Colonic mucosa (tissue), 4 donors: ENCODE measurements at places on chromosomes 7 and 10. TPM values are rescaled to one million over a fixed set of nuclear protein-coding genes. Genes with fewer than 3 reads are reported as not detected.

Gene CARD11
- 1.8 TPM for total RNA-seq

Gene RNF32
- 2.0 TPM for total RNA-seq

DNA sequence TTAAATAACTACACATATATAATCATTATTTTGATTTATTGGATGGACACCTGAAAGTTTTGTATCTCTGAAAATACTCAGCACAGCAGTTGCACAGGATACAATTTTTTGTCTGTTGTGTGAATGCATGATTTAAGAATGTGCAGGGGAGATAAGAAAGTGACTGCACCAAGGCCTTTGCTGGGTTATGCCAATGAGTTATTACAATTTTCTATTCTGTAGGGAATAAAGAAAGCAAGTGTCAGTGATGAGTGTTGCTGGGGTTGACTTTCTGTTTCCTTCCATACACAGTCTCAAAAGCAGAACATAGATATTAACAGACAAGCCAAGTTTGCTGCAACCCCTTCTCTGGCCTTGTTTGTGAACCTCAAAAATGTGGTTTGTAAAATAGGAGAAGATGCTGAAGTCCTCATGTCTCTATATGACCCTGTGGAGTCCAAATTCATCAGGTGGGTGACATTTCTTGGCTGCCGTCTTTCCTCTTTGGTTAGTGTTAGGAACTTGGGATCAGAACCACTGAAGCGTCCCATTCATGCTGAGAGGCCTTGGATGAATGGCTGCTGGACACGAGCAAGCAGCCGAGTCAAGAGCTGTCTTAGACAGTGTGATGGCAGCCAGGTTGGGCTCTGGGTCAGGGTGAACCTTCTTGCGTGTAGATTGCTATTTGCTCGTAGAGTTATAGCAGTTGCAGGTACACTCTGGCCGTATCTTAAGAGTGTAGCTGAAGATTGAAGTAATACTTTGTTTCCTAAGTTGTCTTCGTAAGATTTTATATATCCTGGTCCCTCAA, 92.8 kb downstream of the DOCK1 start:
- H3K27ac ChIP-seq = no peak overlapping the region
- no peaks in the 10 kb centered on the region for H3K27me3 ChIP-seq
- H3K4me3 ChIP-seq = no peak overlapping the region
- H3K36me3 ChIP-seq = no peaks in the 10 kb centered on the region

DNA sequence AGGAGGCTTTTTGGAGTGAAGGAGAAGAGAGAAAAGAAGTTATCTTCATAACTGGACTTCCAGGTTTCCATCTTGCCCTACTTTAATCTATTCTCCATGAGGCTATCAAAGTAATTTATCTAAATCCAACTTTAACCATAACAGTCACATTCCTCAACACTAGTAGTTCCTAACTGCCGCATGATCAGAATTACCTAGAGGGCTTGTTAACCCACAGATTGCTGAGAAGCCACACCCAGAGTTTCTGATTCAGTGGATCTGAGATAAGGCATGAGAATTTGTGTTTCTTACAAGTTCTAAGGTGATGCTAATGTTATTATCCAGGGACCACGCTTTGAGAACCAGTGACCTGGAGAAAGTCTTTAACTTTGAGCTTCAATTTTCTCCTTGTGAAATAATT, 8.3 kb upstream of the COL1A2 start:
- no peak overlapping the region for H3K27ac ChIP-seq
- no peaks in the 10 kb centered on the region for H3K36me3 ChIP-seq
- DNase-seq = no peak
- H3K27me3 ChIP-seq = no peaks in the 10 kb centered on the region

DNA sequence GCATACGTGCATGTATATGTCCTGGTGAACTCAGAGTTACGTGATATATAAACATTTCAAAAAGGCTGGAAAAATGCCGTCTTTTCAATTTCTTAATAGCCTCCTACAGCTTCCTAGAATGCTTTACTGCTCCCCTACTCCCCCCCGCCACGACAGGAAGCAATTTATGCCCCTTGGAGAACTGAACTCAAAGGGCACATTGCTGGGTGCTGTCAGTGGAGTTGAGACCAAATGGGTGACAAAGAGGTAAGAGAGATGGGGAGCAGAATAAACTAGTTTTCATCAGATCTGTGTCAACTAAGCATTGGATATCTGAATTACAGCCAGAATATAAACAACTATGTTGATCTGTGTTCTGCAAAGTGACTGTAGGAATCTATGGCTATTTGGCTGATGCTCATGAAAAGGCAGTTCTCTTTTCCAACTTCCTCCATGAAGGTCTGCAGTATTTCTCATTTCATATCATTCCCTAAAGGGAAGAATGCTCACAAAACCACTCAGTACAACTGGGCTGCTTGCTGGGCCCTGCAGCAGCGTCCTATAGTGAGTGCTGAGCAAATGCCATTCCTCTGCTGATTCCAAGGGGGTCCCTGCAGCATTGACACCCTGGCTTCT, 171.3 kb upstream of the HPS1 start:
- H3K36me3 ChIP-seq = no peaks in the 10 kb centered on the region
- H3K4me1 ChIP-seq = no peaks in the 10 kb centered on the region
- no peak for DNase-seq
- H3K27me3 ChIP-seq = no peaks in the 10 kb centered on the region
- H3K4me3 ChIP-seq = no peak overlapping the region

- no peak overlapping the region for H3K4me3 ChIP-seq
- H3K4me1 ChIP-seq = no peaks in the 10 kb centered on the region
- no peaks in the 10 kb centered on the region for H3K27me3 ChIP-seq
- H3K36me3 ChIP-seq = no peaks in the 10 kb centered on the region
- DNase-seq = no peak
Observed at GRCh38 chr7:15335390-15335789, 226.4 kb downstream of the AGMO start.

- H3K4me3 ChIP-seq = peak overlapping the region; percentile 100
- H3K27ac ChIP-seq = peak overlapping the region; percentile 94
- H3K27me3 ChIP-seq = no peaks in the 10 kb centered on the region
- peak; percentile 18 for DNase-seq
- H3K4me1 ChIP-seq = peaks cover 3% of the 10 kb centered on the region
Observed at GRCh38 chr10:68955355-68955831, 577 bp upstream of the DDX21 start.

GRCh38 chr7:155523168-155523675, 23.1 kb downstream of the CNPY1 start:
- H3K4me3 ChIP-seq = no peak overlapping the region
- DNase-seq = no peak
- no peaks in the 10 kb centered on the region for H3K36me3 ChIP-seq
- peaks cover 3% of the 10 kb centered on the region for H3K27me3 ChIP-seq

DNA sequence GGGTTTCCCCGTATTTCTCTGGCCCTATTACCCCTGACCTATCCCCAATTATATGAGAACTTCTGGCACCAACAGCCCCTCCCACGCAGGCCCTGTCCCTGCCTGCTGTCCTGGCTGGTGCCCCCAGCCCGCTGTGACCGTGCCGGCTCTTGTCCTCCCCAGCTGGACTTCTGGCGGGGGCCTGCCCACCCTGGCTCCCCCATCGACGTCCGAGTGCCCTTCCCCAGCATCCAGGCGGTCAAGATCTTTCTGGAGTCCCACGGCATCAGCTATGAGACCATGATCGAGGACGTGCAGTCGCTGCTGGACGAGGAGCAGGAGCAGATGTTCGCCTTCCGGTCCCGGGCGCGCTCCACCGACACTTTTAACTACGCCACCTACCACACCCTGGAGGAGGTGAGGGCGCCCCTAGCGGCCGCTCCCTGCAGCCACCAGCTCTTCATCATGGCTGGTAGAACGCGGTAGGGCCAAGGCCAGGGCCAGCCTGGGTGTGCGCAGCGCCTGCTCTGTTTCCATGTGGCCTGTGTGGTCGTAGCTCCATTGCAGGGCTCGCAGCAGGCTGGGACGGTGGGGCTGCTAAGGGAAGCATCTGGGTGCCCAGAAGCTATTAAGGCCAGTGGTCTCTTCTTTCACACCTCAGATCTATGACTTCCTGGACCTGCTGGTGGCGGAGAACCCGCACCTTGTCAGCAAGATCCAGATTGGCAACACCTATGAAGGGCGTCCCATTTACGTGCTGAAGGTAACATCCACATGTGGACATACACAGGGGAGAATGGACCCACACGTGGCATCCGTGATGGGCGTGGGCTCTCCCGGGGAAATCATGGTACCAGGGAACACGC, 1.4 kb downstream of the CPA1 start:
- no peaks in the 10 kb centered on the region for H3K27me3 ChIP-seq
- no peak overlapping the region for H3K27ac ChIP-seq
- no peaks in the 10 kb centered on the region for H3K36me3 ChIP-seq
- no peak overlapping the region for H3K4me3 ChIP-seq
- H3K4me1 ChIP-seq = no peaks in the 10 kb centered on the region

- H3K27ac ChIP-seq = no peak overlapping the region
- H3K4me3 ChIP-seq = no peak overlapping the region
- no peak for DNase-seq
- H3K4me1 ChIP-seq = no peaks in the 10 kb centered on the region
Observed at GRCh38 chr10:17115683-17116082, 13.9 kb downstream of the CUBN start.

GRCh38 chr7:52150952-52151351, 834.3 kb upstream of the COBL start:
- DNase-seq = no peak
- no peak overlapping the region for H3K4me3 ChIP-seq
- no peak overlapping the region for H3K27ac ChIP-seq
- no peaks in the 10 kb centered on the region for H3K27me3 ChIP-seq

DNA sequence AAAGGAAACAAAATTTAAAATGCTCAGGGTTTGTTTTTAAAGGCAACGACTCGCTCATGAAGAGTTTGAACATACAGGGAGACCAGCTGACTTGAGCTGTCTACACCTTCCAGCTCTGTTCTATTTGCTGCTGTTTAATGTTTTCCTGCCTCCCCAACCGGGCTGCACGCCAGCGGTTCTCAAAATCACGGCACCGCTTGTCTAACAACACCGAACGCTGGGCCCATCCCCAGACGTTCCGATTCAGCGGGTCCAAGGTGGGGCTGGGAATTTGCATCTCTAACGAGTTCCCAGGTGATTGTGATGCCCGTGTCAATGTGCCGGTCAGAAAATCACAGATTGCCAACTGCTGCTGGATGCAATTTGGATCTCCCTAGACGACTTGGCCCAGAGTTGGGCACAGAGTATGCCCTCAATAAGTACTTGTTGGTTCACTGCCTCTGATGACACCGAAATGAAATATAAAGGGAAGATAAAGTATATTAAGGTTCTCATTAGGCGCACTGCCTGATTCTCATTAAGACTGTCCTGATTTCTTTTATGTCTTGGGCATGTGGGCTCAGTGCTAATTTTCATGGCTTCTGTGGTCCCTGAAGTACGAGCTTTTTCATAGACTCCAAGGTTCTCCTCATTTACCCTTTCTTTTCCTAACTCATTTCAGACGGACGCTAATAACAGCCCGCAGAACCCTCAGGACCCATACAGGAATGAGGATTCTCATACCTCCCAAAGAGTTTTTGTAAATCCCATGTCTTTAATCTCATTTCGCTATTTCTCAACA, 28.5 kb downstream of the CELF2 start:
- H3K27ac ChIP-seq = no peak overlapping the region
- H3K4me3 ChIP-seq = no peak overlapping the region
- H3K4me1 ChIP-seq = no peaks in the 10 kb centered on the region
- DNase-seq = no peak

- DNase-seq = no peak
- no peaks in the 10 kb centered on the region for H3K36me3 ChIP-seq
- H3K4me1 ChIP-seq = no peaks in the 10 kb centered on the region
Observed at GRCh38 chr10:100803492-100803891, 58.1 kb downstream of the PAX2 start.

DNA sequence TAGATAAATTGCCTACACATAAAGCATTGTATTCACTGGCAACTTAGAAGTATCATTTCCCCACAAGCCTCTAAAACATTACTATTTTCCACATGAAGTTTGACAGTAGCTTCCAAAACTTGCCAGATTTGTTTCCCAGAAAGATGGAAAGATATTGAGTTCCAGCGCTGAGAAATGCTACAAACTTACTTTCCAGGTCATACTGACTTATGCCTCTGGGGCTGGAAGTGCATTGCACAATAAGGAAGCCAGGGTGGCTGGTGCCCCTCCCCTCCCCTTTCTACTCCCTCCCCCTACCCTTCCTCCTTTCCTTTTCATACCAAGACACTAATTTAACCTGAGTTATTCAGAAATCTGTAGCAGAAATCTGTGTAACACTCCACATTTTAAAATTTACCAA, 212.6 kb downstream of the WDR37 start:
- H3K4me3 ChIP-seq = no peak overlapping the region
- no peaks in the 10 kb centered on the region for H3K36me3 ChIP-seq
- no peaks in the 10 kb centered on the region for H3K27me3 ChIP-seq
- no peak overlapping the region for H3K27ac ChIP-seq
- no peaks in the 10 kb centered on the region for H3K4me1 ChIP-seq

DNA sequence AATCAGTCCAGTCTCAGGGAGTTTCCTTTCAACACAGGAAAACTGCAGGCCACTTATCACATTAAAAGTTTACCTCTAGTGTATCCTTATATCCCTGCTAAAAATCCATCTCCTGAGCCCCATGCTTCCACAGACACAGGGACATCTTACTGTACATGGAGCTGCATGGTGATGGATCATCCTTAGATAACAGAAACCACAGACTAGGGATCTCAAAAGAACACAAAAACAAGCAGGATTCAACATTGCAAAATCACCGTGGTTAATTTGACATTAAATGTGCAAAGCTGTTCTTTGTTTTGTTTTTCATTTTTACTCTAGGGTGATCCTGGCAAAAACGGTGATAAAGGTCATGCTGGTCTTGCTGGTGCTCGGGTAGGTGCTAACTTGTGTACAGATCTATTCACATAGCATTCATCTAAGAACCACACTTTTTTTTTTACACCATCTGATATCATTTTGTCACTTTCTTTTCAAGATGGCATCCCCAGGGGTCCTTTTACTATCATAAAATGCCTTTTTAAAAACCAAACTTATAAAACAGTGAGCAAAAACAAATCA, 18.1 kb downstream of the COL1A2 start:
- no peak for DNase-seq
- H3K27me3 ChIP-seq = no peaks in the 10 kb centered on the region
- H3K4me3 ChIP-seq = no peak overlapping the region
- no peaks in the 10 kb centered on the region for H3K4me1 ChIP-seq

GRCh38 chr7:91249506-91250233, 14.6 kb upstream of the FZD1 start:
- H3K27me3 ChIP-seq = no peaks in the 10 kb centered on the region
- no peaks in the 10 kb centered on the region for H3K4me1 ChIP-seq
- no peak overlapping the region for H3K4me3 ChIP-seq
- DNase-seq = no peak
- H3K27ac ChIP-seq = no peak overlapping the region
- H3K36me3 ChIP-seq = no peaks in the 10 kb centered on the region

DNA sequence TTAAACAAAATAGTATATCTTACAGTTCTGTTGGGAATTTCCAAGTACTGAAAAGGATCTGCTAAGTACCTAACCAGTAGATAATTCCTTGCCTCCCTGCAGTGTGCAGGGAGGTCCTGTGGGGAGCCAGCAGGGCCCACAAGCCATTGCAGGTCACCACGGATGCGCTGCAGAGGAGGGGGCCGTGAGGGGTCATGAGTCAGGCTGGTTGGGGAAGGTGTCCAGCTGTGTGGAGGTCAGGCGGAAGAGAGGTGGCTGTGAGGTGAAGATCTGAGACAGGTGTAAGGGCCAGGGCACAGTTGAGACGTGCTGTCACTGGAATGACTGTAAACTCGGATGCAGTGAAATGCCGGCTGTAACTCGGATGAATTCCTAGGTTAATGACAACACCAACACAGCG, 80.6 kb downstream of the TRRAP start:
- H3K36me3 ChIP-seq = peaks cover 30% of the 10 kb centered on the region
- H3K4me3 ChIP-seq = no peak overlapping the region
- no peaks in the 10 kb centered on the region for H3K27me3 ChIP-seq
